ENCODE measurements at places on chromosomes 12 and 14.

GRCh38 chr14:97446087-97446486 is 648.9 kb downstream of the VRK1 start:
- no peak for DNase-seq

DNA sequence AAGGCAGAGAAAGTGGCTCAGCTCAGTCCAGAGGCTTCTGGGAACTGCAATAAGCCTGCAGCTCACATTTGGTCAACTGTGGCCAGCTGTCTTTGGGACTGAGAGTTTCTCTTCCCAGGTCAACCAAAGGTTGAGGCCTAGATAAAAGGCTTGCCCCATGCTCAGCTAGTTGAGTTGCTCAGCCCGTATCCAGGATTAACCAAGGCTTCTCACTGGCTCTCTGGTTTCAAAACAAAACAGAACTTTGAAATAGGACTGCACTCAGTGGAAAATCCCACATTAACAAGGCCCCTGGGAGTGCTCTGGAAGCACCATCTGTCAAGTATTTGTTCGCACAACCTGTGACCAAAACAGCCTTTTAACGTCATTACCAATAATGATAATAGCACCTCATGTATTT is 40.3 kb upstream of the NUAK1 start:
- peak; percentile 50 for DNase-seq

GRCh38 chr14:83828406-83828805 is 1701.5 kb upstream of the FLRT2 start:
- peak; percentile 44 for DNase-seq

DNA sequence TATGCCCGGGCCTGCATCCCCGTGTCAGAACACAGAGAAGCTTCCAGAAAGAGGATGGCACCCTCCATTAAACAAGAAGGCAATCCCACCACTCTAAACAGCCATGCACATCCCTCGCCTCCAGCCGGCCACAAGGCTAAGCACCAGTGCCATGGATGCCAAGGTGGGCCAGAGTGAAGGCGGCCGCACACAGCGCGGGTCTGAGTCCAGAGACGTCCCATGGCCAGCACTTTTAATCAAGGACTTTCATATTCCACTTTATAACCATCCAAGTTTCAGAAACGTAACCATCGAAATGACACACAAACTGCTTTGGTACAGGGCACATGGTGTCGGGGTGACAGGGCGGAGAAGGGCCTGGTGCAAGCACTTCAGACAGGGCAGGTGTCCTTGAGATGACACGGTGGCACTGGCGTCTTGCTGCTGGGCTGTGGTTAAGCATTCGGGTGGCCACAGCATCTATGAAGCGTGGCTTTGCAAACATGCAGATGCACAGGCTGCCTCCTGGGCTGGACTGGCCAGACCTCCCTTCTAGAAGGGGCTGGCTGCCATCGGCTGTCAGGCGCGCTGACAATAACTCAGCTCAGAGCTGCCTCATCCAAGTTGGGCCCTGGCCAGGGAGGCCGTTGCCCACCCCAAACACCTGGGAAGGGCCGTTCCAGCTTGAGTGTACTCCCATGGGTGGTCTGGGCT is 117.2 kb downstream of the RFLNA start:
- DNase-seq = no peak

All from adipocyte (in vitro differentiated cells).